Esophagus mucosa (tissue), 1 donor: ENCODE measurements at places on chromosomes 4 and X.

DNA sequence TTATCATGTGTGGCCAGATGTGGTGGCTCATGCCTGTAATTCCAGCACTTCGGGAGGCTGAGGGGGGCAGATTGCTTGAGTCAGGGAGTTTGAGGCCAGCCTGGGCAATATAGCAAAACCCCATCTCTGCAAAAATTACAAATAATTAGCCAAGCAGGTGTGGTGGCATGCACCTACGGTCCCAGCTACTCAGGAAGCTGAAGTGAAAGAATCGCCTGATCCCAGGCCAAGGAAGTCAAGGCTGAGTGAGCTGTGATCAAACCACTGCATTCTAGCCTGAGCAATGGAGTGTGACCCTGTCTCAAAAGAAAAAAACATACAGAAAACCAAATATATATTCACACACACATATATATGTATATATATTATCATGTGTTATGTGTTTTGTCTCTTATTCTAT lies 15.0 kb downstream of the APELA start:
- ATAC-seq = no peak

DNA sequence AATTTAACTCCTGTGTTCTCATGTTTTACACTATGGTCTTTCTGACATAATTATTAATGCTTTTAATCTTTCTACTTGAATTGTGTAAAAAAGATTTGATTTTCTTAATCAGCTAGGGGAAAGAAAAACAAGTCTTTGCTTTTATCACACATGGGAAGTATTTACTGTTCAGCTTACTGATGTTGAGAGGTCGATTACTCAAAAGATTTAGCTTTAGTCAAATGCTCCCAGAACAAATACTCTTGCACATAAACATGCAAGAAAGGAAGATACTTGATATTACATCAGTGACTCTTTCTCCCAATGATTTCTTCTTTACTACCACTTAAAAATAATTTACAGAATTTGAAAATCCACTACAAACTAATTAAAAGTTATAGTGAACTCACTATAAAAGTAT lies 198.3 kb upstream of the FAT4 start:
- ATAC-seq = no peak

- ATAC-seq = no peak
These were observed 477.6 kb upstream of the GRID2 start for GRCh38 chr4:91826186-91826585.

GRCh38 chr4:105998171-105999063 lies 103.1 kb downstream of the NPNT start:
- no peak for ATAC-seq

GRCh38 chrX:48971249-48972219 lies at the start of gene KCND1:
Gene KCND1 (minus strand): TSS chrX:48971844. CDS start chrX:48970271, 1,573 bp downstream.
- ATAC-seq = peak; percentile 34

DNA sequence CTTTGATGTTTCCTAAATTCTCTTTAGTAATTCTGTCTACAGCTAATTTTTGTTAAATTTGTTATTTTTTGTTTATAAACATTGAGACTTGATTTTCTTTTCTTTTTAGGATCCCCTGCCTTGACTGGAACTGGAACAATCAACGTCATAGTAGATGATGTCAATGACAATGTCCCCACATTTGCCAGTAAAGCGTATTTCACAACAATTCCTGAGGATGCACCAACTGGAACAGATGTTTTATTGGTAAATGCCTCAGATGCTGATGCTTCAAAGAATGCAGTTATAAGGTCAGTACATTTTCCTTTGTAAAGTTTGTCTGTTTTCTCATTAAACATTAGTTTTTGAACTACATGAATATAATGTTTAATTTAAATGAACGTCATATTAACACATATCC lies 119.4 kb downstream of the FAT4 start:
- ATAC-seq = no peak

DNA sequence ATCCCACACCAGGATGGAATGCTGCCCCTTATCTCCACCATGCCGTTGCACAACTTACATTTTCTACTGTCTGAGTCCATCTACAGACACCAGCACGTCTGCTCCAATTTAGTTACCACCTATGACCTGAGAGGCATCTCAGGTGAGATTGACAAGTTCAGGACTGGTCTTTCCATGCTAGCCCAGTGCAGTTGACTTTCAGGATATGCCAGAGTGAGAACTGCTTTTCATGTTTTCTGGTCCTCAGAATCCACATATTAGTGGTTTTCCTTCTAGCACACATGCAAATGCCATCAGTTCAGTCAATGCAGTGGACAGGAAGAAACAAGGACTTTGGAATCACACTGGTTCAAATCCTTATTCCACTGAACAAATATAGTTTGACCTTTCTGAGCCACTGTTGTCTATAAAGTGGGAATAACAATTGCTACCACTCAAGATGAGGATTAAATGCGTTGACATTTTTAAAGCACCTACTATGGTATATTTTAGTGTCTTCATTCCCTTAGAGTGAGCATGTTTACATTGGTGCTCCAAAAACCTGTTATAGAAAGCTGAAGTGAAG lies 38.1 kb upstream of the ANXA3 start:
- no peak for ATAC-seq

GRCh38 chrX:109753256-109753655 lies 20.2 kb upstream of the ACSL4 start:
- no peak for ATAC-seq

DNA sequence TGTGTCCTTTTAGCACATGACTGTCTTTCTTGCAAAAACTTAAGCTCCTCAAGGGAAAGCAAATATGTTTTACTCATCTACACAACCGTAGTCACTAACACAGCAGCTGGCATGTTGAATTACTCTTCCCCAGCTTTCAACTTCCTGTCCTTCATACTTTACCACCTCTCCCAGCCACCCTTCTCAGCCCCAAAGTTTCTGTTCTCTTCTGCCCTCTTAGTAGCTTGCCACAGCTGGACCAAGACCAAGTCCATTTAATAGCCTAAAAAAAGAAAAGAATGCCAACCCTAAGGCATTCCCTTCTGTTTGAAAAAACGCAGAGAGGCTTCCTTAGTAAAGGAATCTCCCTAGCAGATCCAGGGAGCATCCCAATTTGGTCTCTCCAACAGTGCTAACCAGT lies 36.8 kb downstream of the SRPX2 start:
- ATAC-seq = no peak

- peak; percentile 56 for ATAC-seq
These were observed at the start of gene FAM149A for GRCh38 chr4:186104114-186104889. Gene FAM149A (plus strand): TSS chr4:186104704.

GRCh38 chr4:53541577-53542206 lies 49.6 kb downstream of the LNX1 start:
- ATAC-seq = no peak

- ATAC-seq = peak; percentile 12
These were observed 7.2 kb downstream of the IRAK1 start for GRCh38 chrX:154012336-154012991.

DNA sequence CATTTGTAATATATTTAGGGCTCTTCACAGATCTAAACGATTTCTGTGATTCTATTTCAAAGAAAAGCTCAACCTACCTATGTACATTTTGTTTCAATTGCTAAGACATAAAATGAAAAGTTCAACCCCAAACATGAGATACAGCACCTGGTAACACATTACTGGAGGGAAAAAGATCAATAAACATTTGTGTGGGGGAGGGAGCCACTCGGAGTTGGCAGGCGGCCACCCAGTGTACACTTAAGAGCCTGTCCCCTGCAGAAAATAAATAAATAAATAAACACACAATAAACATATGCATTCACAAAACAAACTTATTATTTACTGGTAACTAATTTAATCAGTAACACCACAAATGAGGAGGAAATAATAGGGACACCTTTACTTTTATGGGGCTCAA lies 19.3 kb downstream of the PRSS48 start:
- ATAC-seq = no peak

DNA sequence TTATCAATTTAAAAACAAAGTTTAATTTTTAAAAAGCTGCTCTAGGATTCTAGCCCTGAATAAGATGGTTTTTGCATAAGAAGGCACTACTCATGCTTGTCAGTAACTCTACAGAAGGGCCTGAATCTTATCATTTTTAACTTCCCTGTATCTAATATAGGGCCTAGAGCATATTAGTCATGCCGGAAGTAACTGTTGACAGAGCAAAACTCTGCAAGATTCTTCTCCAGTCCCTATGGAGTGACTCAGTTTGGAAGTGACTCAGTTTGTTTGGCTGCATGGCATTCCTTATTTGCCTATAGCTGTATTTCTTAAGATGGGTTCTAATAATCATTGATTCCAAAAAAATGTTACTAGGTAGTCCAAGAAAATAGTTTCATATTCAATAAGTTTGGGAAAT lies 431.8 kb upstream of the HTR2C start:
- ATAC-seq = peak; percentile 90

GRCh38 chrX:120752431-120753082 lies 122.7 kb upstream of the C1GALT1C1 start:
- no peak for ATAC-seq

GRCh38 chr4:84126061-84126787 lies 372.9 kb downstream of the NKX6-1 start:
- ATAC-seq = no peak

GRCh38 chrX:49988143-49988542 lies 65.7 kb downstream of the CLCN5 start:
- no peak for ATAC-seq

DNA sequence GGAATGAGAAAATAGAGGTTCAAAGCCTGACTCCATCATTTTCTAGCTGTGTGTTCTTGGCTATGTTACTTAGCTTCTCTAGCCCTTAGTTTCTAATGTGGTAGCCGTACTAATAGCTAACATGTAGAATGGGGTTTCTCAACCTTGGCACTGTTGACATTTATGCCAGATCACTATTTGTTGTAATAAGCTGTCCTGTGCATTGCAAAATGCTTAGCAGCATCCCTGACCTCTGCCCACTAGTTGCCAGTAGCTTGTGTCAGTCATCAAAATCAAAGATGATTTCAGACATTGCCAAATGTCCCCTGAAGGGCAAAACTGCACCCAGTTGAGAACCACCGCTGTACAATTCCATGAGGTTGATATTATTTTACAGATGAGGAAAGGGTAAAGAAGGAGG lies 18.3 kb upstream of the ADAMTS3 start:
- ATAC-seq = no peak

- ATAC-seq = no peak
These were observed 1.4 kb downstream of the ZNF185 start for GRCh38 chrX:152899111-152899873.

- no peak for ATAC-seq
These were observed 46.1 kb downstream of the CXorf58 start for GRCh38 chrX:23953908-23954269.

DNA sequence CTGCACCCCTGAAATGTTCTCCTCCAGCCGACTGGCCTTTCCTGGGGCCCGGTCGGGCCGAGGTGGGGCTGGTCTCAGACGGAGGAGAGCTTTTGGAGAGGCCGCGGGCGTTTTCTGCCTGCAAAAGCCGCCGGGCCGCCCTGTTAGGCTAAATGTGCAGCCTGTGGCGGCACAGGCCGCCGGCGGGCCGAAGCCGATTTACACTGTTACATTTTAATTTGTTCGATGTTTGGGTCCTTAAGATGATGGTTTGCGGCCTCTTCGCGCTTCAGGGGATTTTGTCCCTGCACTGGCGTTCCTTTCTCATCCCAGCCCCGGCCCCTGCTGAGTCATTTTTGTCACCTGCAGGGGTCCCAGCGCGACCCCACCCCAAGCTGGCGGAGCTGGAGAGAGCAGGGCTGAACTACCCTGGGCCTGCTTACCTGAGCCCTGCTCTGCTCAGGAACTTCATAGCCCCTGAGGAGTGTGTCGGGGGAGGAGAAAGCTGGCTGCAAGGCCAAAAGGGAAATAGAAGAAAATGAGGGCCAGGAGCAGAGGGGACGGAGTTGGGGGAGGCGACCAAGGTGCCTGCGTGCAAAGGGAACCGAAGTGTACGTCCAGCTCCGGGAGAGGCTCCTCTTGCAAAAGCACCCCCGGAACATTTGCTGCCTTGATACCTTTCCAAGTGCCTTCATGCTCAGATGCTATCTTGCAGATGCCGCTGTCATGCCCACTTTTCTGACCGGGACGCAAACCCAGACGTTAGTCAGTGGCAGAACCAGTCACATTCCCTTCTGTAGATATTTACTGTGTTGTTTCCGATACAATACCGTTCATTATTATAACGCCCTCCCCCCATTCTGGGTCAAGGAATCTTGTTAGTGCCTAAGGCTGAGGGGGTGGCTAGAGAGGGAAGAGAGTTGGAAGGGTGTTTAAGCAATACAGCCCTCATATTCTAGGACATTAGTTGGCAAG lies 977 bp upstream of the RBBP7 start:
- ATAC-seq = no peak

GRCh38 chr4:24686866-24687692 lies 102.7 kb upstream of the DHX15 start:
- ATAC-seq = no peak

DNA sequence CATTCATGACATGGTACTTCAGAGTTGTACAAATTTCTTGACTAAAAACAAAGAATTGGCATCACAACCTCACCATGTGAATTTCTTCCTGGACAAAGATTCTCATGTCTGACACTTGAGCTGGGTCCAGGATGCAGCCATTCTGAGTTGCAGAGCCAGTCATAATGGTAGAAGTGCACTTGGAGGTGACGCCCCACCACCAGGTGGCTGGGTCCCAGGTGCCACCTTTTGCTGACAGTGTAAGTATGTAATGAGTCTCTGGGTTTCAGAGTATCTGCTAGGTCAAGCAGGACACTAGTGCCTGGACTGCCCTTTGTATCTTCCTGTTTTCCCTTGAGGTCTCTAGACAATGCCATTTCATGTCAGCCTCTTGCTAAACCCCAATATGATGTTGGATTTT lies 36.6 kb upstream of the WDR1 start:
- ATAC-seq = no peak

- no peak for ATAC-seq
These were observed 14.8 kb upstream of the TRIM60 start for GRCh38 chr4:165016971-165017370.

- ATAC-seq = no peak
These were observed 58.6 kb upstream of the MSX1 start for GRCh38 chr4:4800646-4801408.

GRCh38 chrX:3518870-3519269 lies 172.4 kb upstream of the MXRA5 start:
- ATAC-seq = peak; percentile 60
